GOT3 (cell line): ENCODE measurements at places on chromosomes 2 and 18.
A peak's percentile ranks its signal among the peaks of the same experiment; 100 is the strongest.

- no peak for DNase-seq
Measured at GRCh38 chr2:224284134-224284946, 117.6 kb downstream of the FAM124B start.

DNA sequence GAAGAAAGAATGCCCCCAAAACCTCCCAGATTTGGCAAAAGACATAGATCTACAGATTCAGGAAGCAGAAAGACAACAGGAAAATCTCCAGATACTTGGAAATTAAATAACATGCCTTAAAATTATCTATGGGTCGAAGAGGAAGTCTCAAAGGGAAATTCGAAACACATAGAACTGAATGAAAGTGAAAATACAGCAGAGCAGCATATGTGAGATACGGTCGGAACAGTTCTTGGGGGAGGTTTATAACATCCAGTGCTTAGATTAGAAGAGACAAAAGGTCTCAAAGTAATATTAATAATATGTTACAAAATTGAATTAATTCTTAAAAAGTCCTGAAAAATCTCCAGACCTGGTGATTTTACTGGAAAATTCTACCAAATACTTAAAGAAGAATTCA, 14.3 kb downstream of the KCNG2 start:
- no peak for DNase-seq

DNA sequence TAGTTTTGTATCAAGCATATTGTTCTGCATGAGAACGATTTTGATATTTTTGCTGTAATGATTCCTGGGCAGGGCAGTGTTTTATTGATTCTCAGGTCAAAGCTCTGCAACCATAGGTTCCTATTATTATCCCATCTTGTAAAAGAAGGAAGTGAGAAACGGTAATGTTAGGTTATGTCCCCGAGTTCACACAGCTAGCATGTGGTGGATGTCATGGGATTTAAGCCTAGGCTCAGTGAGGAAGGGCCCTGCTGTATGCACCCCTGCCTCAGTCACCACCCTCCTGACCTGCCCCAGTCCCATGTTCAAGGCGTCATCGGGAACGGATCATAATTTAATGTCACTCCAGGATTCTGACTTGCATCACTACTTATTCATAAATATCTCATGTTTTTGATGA, 10.7 kb downstream of the ACP1 start:
- no peak for DNase-seq

DNA sequence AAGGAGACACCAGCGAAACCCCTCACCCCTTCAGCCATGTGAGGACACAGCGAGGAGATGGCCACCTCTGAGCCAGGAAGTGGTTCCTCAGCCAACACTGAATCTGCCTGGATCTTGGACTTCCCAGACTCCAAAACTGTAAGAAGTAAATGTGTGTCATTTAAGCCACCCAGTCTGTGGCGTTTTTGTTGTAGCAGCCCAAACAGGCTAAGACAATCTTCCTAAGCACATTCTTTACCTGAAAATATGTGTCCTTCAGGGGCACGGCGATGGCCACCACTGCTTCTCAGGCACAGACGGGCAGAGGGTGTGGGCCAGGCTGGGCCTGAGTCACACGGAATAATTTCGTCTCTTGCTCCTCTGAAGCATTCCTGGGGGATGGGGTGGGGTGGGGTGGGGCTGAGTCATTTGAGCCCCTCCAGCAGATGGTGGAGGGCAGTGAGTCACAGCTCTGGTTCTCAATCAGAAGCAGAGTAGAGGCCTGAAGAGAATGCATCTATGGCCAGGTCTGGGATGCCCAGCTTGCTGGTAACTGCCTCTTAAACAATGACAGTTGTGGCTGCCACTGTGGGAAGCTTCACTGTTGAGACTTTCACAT, 142.4 kb downstream of the CAPN13 start:
- peak; percentile 26 for DNase-seq

DNA sequence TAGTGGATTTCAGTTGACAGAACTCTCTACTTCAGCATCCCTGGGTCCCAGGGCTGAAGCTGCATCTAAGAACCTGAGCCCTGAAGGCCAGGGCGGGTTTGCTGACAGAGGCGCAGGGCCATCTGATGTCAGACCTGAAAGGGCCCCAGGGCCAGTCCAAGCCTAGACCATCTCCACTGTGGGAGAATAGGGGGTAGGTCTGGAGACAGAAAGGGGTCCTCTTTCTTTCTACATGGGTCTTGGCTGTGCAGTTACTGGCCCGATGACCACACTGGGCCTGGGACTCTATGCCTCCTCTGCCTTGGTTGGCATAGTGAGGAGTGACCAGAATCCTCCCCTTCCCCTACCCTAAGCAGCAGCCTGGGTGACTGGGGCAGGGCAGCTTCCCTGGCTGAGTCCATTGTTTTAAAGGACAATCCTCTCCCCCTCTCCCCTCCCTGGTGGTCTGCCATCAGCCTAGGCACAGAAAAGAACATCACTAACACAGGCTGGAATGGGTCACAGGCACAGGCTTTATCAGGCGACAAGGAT, 34.5 kb downstream of the HS1BP3 start:
- DNase-seq, result no peak

- DNase-seq, result no peak
Measured at GRCh38 chr2:99425022-99425421, 64.8 kb downstream of the REV1 start.

GRCh38 chr18:22238036-22238435, 68.6 kb downstream of the GATA6 start:
- DNase-seq, result no peak

DNA sequence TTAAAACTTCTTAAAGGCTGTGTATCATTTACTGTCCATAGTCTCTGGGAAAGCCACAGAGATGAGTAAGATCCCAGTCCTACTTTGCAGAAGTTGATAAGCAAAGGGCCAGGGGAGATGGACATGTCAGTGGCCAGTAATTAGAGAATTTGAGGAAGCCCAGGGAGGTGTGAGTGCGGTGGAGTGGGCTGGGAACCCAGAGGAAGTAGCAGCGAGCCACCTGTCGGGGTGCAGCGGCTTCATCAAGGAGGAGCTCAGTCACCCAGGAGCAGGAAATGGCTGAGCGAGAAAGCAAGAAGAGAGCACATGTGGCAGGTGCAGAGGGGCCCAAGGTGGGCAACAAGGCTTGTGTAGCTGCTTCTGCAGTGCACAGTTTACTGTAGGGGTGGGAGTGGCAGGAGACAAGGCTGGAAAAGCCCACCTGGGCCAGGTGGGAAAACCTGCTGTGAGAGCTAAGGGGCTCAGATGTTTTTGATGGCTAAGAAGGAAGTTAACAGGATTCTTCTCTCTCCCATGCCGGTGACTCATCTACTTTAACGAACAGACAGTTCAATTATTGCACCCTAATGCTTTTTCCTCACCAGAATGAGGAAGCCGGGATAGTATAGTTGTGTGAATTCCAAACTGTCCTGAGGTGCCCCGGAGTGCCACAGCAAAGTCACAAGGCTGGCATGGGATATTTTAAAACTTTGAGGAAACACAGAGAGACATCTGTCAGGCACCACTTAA, 34.8 kb upstream of the MGAT5 start:
- DNase-seq, result no peak

DNA sequence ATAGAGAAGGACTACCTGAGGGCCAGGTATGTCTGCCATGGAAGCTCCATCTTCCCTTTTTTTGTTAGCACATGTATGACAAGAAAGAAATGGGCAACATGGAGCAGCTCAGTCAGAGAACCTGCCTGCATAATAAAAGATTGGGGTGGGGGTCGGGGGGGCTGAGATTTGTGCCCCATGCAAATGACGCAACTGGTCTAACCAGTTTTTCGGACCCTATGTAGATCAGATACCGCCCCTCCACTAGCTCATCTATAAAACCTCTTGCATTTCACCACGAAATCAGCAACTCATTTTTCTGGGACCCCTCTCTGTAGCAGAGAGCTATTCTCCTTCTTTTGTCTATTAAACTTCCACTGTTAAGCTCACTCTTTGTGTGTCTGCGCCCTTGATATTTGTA, 657.2 kb downstream of the ERBB4 start:
- no peak for DNase-seq

GRCh38 chr2:83517727-83518368, 941.2 kb downstream of the SUCLG1 start:
- no peak for DNase-seq

GRCh38 chr2:231425811-231426703, 30.5 kb downstream of the B3GNT7 start:
- no peak for DNase-seq

GRCh38 chr2:120934574-120935338, 199.1 kb downstream of the GLI2 start:
- peak; percentile 11 for DNase-seq

DNA sequence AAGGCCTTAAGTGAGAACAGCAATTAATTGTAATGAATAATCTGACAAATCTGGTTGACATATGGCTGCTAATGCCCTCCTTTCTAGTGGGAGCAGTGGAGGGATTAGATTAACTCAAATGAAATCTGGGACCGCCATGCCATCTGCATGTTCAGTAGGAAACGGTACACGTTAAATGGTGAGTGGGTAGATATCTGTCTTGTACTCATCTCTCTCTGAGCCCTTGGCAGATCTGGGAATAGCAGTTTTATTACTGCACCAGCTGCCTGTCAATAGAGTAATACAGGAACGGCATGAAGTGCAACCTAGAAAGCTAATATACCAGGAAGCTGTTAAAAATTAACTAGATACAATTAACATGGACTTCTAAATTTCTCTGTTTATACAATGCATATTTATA, 258.8 kb downstream of the GPD2 start:
- no peak for DNase-seq

- DNase-seq, result no peak
Measured at GRCh38 chr2:4618630-4619228, 915.4 kb downstream of the DCDC2C start.

DNA sequence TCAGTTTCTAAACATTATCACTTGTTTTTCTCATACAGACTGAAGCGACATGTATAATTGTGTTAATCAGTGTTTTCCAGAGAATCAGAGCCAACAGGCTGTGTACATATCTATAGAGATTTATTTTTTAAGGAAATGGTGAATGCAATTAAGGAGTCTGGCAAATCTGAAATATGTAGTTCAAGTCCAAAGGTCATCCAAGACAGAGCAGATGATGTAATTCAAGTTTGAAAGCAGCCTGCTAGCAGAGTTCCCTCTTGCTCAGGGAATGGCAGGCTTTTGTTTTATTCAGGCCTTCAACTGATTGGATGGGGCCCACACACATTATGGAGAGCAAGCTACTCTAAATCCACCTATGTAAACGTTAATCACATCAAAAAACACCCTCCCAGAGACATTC, 282.6 kb downstream of the CBLN2 start:
- DNase-seq, result no peak

- no peak for DNase-seq
Measured at GRCh38 chr2:2757764-2758163, 426.7 kb upstream of the MYT1L start.

DNA sequence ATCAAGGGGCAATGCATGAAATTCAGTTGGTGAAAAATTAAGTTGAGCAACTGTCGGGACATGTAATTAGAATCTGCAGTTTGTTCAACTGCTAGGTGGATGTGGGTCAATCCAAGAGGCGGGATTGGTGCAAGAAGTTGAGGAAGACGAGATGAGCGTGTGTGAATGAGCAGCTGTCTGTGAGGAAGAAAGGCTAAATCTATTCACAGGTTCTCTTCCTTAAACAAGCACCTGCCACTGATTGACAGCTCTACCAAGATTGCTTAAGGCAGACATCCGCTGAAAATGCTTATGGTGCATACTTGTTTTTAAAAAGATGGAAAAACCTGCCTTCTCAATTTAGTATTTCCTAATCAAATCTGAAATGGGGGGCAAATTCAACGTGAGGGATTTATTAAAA, 323.4 kb upstream of the THUMPD2 start:
- no peak for DNase-seq

GRCh38 chr2:11097038-11097720, 58.1 kb upstream of the SLC66A3 start:
- no peak for DNase-seq

- peak; percentile 18 for DNase-seq
Measured at GRCh38 chr2:46487667-46488335, 8.4 kb downstream of the TMEM247 start.

GRCh38 chr2:20625491-20626391, 25.2 kb downstream of the HS1BP3 start:
- no peak for DNase-seq

GRCh38 chr2:207227062-207227748, 61.5 kb upstream of the KLF7 start:
- DNase-seq, result no peak

GRCh38 chr2:240558236-240558761, 511 bp upstream of the ANKMY1 start:
- DNase-seq, result no peak

DNA sequence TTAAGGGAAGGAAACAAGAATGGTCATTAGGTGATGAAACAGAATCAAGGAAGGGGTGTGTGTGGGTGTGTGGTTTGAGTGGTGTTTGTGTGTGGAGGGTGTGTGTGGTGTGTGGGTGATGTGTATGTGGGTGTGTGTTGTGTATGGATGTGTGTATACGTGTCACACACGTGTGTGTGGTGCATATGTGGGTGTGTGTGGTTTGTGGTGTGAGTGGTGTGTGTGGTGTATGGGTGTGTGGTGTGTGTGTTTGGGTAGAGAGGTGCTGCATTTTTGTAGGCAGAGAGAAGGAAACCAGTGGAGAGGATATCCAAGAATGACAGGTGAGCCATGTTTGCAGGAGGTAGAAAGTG, 1.1 kb upstream of the CEP192 start:
- DNase-seq, result no peak

- no peak for DNase-seq
Measured at GRCh38 chr2:5385596-5385995, 306.6 kb upstream of the SOX11 start.

GRCh38 chr18:63322908-63323634, 3.5 kb upstream of the BCL2 start:
- no peak for DNase-seq

- DNase-seq, result no peak
Measured at GRCh38 chr2:86584151-86584913, 21.1 kb upstream of the CHMP3 start.

DNA sequence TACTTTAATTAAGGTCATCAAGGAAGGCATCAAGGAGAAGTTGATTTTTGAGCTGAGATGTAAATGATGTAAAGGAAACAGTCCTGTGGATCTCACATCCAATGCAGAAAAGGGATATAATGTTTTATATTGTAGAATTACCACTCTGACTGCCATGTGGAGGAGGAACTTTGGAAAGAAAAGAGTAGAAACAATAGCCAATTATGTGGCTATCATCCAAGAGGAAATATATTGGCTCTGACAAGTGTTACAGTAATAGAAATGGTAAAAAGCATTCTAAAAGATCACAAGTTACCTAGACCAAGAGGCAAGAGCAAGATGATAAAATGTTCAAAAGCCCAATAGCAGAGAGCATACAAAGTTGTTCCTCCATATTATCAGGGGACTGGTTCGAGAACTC, 26.8 kb downstream of the BARD1 start:
- no peak for DNase-seq

DNA sequence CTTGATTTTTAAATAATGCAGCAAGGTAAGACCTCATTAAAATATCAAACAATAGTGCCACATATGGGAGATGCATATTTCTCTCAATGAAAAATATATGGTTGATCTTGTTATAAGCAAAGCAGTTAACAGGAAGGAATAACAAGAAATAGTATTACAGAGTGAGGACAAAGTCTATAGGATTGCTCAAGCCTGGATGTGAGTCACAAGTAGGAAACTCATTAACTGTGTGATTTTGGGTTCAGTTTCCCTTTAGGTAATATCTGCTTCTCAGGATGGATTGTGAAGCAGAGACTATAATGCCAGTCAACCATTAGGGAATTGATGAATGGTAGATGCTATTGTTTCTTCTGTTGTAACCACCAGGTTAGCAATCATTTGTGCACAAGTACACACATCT, 42.9 kb upstream of the SPHKAP start:
- no peak for DNase-seq

GRCh38 chr2:202147775-202148174, 74.7 kb downstream of the KIAA2012 start:
- no peak for DNase-seq
